Stimulated activated CD8-positive, alpha-beta memory T cell treated with anti-CD3 and anti-CD28 coated beads, Interleukin-15, amount 100 ng/mL, for 48 hours (primary cell): ENCODE measurements at places on chromosomes 7 and 10.

GRCh38 chr7:74283858-74284447 is 5.3 kb upstream of the CLIP2 start:
- no peak for DNase-seq

- DNase-seq = no peak
Observed at GRCh38 chr7:135159359-135160085, 11.0 kb downstream of the CYREN start.

DNA sequence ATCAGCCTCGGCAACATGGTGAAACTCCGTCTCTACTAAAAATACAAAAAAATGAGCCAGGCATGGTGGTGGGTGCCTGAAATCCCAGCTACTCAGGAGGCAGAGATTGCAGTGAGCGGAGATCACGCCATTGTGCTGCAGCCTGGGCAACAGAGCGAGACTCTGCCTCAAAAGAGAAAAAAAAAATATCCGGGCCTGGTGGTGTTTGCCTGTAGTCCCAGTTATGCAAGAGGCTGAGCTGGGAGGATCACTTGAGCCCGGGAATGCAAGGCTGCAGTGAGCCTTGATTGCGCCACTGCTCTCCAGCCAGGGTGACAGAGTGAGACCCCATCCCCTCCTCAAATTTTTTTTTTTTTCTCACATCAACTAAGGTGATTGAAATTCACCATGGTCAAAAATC is 42.8 kb downstream of the CDC123 start:
- DNase-seq = no peak

- no peak for DNase-seq
Observed at GRCh38 chr7:96591900-96592676, 117.6 kb downstream of the SEM1 start.

GRCh38 chr7:113784316-113784715 is 134.5 kb downstream of the PPP1R3A start:
- no peak for DNase-seq

DNA sequence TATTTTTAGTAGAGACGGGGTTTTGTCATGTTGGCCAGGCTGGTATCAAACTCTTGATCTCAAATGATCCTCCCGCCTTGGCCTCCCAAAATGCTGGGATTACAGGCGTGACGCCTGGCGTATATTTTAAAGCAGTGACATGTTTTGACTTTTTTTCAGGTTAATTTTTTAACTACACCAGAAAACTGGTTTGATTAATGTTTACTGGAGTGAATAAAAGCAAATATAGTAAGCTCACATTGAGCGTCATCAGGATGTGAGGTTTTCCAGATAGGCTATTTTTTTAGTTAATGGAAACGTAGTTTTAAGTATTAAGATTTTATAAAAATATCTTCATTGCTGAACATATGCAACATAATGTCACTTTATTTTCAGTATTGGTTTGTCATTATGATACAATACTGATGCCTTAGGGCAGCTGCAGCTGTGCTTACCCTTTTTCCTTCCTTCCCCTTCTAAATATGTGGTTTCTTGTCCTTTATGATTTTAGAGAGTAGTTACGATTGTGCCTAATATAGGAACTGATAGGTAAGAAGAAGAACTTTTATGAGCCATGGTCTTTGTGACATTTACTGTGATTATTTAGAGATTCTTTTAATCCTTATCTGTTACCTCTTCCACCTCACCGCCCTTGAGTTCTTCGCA is 37.3 kb downstream of the TMEM60 start:
- DNase-seq = no peak

DNA sequence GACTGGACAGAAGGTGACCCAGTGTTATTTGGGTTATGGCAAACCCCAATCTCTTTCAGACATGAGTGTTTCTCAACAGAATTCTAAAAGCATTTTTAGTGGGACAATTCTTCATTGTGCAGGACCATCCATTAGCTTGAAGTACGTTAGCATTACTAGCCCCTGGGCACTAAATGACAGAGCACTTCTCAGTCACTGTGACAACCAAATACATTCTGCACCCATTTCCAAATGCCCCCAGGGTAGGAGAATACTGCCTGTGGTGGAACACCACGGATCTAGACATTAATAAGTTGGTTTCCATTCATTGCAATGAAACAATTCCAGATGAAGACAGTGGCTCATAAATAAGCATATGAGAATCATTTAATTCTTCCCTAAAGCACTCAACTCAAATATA is 102.4 kb upstream of the FRMD4A start:
- no peak for DNase-seq

DNA sequence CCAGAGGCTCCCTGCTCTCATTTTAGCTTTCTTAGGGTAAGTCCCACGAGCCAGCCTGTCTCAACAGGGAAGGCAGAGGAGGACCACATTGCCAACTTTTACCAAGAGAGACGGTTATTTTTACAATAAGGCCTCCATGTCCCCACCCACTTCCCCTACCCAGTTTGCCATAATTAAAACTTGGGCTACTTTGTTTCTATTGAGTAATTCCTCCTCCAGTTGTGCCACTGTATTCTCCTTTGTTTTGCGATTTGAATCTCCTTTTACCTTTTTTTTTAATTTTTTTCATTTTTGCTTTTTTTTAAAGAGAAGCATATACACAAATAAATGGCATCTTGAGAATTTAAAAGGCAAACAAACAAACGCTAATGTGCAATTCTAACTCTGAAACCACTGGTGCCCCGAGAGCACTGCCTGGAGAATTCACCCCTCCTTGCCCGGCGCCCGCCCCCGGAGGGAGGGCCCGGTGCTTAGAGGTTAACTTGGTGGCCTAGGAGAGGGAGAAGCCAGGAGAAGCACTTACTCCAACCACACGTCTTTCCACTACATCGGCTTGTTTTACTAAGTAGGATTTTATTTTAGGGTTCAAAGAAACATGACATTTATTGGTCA is 282.3 kb downstream of the USP6NL start:
- DNase-seq = no peak

GRCh38 chr7:157670490-157671357 is 333.9 kb downstream of the DNAJB6 start:
- no peak for DNase-seq

DNA sequence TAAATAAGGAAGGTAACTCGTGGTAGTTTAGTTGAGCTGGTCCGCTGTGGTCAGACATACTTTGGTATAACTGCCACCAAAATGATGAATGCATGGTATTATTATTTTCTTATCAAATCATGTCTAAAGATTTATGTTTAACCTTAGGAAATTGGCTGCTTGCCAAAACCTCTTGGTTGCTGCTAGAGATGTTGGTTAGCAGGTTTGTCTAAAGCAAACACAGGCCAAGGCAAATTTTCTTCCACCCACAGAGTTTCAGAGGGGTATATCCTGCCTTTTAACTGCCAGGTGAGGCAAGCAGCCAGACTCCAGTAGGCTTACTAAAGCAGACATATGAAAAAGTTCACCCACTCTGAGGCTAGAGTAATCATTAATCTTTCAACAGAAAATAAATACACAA is 101.4 kb downstream of the SEMA3E start:
- DNase-seq = no peak

DNA sequence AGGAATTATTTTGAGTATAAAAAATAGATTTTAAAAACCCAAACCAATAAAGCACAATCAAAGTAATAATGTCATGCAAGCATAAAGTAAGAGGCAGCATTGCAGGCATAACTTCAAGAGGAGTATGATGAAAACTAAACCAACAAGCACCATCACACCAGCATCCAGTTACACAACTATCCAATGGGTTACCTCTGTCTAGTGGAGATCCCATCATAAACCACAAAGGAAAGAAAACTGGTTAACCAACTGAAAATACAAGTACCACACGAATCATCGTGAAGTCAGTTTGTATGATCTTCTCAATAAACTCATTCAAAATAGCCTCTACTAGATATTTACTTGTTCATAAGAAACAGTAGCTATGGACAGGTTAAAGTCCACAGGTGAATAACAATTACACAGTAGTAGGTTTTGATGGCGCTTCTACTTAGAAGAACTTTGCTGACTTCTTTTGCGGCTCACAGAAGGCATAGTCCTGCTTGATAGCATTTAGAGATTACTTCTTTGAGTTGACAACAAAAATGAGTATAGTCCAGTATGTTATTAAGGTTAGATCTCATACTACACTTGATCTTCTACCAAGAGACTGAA is 116.6 kb downstream of the MICU1 start:
- no peak for DNase-seq

DNA sequence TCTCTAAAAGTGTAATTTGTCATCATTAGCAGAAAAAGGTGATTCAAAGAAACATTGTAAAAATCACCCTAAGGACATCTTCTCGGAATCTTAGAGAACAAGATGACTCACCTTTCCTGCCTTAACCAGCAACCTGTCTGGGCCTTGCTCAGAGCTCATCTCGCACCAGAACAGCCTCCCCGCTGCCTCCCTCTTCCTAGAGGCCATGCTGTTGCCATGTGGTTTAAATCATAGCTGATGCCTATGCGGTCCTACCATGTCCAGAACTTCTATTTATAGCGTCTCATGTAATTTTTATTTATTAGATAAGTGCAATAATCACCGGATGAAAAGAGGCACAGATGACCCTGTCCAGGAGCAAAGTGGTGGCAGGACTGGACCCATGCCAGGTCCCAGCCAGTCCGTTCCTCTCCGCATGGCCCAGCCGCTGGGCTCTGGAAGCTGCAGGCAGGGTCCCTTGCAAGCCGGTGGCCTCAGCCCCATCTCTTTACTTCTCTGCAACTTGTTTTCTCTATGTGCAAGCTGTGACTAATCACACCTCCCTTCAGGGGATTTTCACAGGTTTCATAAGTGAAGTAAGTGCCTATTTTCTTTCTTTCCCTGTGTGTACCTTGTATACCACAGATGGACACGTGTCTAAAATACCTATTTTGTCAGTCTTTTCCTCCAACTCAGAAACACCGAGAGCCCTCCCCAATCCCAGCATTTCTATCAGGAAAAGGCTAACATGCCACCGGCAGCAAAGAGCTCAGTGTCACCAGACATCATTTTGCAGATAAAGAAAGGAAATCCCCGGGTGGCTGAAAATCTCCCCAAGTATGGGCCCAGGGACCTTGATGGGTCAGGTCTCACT is 27.1 kb downstream of the KLF6 start:
- DNase-seq = peak; percentile 62

DNA sequence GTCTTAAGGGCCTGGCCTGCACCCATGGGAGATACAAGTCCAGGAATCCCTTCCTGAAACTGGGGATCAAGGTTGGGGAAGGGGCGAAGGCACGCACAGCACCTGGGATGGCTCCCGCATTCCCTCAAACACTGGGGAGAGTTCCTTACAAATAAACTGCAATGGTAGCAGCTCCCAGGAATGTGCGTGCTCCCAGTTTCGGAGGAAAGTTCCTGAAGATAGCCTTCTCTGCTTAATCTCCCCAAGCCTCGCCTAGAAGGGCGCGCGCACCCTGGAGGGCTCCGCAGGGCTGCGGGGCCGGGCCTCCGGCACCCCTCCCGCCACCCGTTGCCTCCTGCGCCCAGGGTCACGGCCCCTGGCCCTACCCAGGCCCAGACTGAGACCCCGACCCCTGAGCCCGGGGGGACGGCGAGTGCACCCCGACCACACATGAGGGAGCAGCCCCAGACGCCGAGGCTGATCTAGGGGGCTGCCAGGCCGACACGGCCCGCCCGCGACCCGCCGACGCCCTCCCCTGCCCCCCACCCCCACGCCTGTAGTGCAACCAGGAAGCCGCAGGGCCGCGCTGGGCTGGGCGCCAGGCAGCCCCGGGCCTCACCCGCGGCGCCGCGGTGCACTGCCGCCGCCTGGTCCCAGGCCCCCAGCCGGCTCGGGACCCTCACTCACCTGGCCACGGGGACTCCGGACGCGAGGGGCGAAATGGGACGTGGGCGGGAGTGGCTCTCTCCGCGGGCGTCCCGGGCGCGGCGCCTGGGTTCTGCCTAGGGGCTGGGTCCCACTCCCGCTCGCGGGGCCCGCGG is 460 bp downstream of the ANXA11 start:
- no peak for DNase-seq

- DNase-seq = no peak
Observed at GRCh38 chr10:49408519-49409306, 12.8 kb upstream of the DRGX start.

- no peak for DNase-seq
Observed at GRCh38 chr7:26141077-26141476, 10.9 kb upstream of the NFE2L3 start.

DNA sequence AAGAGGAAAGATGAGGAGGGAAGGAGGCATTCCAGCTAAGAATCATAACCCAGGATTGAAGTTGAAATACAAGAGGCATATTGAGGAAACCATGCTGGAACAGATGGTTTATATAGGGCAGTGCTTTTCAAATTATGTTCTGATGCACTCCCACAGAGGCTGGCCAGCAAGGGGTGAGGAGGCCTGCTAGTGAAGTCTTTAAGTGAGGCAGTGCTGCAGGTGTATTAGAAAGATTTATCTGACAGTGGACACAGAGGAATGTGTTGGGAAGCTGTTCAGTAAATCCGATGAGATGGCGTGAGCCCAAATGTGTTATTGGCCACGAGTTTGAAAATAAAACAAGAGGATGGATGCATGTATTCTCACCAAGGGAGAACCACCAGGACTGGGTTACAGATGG is 28.6 kb downstream of the REEP3 start:
- DNase-seq = no peak

- no peak for DNase-seq
Observed at GRCh38 chr7:16812542-16813231, 7.9 kb upstream of the AGR2 start.

DNA sequence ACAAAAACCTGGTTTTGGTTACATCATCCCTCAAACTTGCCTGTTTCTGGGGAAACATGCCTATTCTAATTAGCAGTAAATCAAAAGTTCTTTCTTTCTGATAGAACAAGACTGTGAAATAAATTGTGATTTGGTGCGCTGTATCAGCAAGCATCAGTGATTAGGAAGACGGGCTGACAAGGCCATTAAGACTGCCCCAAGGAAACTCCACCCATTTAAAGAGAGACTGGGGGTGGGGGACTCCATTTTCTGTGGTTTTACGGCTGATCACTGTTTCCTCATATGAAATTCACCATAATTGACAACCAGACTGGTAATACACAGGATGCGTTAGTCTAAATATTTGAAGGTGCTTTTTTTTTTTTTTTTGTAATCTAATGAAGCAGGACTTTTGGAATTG is 68.7 kb downstream of the MBL2 start:
- no peak for DNase-seq

DNA sequence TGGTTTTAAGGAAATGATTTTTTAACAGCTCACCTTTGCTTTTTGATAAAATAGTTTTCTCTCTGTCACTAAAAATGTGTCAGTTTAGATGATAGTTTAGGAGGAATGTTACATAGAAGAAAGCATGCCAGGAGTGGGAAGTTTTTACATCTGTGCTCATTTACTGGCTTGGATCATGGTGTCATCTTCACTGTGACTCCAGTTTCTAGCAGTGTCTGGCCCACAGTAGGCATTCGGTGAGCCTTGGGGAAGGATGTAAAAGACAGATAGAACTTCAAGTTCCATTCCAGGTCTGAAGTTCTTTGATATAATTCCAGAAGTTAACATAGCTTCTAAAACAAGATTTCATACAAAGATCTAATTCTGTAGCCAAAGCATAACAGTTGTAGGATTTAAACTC is 259.2 kb downstream of the BICC1 start:
- DNase-seq = no peak

- peak; percentile 39 for DNase-seq
Observed at GRCh38 chr7:5774790-5775189, 6.7 kb downstream of the RNF216 start.

- no peak for DNase-seq
Observed at GRCh38 chr7:29424295-29424983, 139.2 kb upstream of the PRR15 start.
